ENCODE measurements at places on chromosomes 2 and 18.

DNA sequence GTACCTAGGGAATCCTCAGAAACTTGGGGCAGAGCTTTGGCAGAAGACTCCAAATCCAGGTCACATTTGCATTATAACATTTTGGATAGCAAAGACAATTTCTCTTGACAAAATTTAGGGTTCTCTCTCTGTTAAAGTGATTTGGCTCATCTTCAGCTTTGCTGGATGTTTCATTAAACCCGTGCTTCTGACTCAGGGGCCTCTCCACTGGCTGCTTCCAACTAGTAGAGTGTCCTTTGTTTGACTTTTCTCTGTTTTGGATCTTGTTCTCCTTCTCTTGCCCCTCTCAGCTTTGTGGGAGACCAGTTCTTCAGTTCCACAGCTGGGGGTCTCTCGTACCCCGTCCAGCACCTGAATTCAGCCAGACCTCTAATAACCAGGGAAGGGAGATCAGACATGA lies 145.6 kb downstream of the PLCL1 start:
- no peak for DNase-seq

DNA sequence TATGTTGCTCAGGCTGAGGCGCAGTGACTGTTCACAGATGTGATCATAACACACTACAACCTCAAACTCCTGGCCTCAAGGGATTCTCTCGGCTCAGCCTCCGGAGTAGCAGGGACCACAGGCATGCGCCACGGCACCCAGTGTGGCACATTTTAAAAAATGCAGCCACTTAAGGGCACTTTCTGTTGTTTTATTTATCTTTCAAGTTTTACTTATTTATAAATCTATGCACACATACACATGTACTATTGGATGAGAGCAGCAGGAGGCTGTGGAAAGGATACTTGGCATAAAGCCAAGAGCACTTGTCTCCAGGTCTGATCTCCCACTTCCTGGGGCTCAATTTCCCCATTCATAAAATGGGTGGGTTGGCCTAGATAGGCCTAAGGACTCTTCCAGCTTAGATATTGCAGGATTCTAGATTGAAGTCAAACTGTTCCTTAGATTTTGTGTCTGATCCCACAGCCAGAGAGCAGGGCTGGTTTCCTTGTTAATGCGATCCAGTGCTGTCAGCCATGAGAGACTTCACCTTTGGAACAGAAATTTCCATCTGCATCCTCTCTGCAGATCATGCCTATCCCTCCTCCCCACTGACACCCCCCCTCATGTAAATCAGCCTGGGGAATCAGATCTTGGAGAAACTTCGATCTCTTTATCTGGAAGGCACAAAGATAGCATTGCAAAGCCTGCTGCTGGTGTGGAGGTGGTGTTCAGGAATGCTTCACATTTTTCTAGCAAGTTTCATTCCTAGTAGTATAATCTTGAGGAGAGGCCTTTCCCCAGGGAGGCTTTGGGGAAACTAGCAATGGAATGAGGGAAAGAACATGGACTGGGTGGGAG lies 24.7 kb downstream of the PCBP1 start:
- DNase-seq = no peak

DNA sequence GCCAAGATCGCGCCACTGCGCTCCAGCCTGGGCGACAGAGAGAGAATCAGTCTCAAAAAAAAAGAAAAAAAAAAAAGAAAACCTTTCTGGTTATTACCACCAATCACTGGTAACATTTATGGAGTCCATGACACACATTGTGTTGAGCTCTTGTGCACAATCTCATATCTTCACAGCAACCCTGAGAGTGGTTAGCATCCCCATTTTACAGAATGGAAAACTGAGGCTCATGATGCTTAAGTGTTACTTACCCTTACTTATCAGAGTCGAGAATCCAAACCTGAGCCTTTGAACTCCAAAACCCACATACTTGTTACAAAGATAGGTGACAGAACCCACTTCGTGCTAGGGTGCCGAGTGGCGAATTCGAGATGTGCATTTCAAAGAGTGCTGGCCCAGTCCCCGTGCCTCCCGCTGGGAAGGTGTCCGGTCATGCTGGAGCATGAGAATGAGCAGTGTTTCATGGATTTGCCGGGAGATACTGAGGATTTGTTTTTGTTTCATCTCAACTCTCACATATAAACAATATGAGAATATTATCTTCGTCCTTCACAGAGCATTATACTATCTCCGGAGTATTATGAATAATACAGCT lies 50.9 kb downstream of the CYP27C1 start:
- no peak for DNase-seq

DNA sequence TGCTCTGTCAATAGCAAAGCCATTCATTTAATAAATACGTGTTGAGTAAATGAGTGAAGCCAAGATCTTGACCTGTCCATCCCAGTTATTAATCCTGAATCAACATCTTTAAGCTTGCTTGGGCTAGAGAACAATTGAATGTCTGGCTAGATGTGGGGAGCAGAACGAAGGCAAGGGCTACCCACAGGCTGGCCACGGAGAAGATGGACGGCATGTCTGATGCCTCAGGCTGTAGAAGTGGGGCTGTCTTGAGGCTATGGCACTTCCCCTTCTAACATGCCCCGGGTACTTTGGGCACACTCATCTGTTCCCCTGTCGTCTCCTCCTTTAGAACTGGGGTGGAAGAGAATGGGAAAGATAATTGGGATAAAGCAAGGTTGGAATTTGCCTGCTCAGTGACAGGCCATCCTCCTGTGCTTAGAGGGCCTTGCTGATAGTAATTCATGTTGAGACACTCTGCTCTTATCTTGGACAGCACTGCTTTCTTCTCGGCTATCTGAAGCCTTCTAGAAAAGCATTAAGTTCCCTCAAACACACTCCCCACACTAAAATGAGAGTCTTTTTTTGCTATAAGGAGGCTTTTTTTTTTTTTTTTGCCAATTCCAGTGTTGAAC lies 225.7 kb downstream of the MREG start:
- no peak for DNase-seq

DNA sequence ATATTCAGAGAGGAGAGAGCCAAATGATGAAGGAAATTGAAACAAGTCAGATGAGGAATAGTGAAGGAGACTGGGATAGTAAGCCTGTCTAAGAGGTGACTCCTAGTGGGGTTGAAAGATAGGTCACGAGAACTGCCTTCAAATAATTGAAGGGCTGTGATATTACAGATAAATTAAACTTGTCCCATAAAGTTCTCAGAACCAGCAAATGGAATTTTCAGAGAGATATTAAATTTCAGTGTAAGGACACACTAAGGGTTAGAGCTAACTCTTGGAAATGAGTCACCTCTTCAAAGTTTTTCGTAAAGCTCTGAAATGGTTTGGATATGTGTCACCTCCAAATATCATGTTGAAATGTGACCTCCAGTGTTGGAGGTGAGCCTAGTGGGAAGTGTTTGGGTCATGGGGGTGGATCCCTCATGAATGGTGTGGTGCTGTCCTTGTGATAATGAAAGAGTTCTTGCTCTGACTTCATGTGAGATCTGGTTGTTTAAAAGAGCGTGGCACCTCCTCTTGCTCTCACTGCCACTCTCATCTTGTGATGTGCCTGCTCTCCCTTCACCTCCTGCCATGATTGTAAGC lies 87.3 kb downstream of the BABAM2 start:
- DNase-seq = no peak

- DNase-seq = no peak
Measured at GRCh38 chr2:27988718-27989117, 98.2 kb downstream of the BABAM2 start.

DNA sequence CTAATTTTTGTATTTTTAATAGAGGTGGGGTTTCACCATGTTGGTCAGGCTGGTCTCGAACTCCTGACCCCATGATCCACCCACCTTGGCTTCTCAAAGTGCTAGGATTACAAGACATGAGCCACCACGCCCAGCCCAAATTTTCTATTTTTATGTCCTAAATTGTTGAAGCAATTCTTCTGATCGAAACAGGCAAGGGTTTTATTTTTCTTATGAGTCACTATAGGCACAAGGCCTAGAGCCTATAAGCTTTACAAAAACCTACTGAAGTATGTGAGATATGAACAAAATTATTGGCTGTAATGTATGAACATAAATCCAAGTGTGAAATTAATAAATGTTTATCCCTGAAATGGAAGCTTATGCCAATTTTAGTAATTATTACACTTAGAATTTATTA lies 464.2 kb upstream of the NRP2 start:
- DNase-seq = no peak

DNA sequence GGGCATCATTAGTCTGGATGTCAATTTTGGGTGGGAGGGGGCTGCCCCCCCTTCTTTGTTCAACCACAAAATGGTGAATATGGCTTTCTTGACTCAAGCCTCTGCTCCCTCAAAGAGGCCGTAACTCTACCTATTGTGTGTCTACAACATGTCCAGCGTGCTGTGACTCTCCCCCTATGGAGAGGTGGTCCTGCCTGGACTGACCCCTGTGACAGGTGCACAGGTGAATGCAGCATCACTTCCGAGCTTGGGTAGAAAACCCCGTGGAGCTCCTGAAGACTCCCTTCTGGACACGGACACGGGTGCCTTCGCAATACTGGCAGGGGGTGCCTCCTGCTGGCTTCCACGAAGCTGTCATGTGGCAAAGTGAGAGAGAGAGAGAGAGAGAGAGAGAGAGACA lies 397.8 kb downstream of the GALR1 start:
- DNase-seq = no peak

- no peak for DNase-seq
Measured at GRCh38 chr2:178553047-178553446, 72.8 kb downstream of the PLEKHA3 start.

DNA sequence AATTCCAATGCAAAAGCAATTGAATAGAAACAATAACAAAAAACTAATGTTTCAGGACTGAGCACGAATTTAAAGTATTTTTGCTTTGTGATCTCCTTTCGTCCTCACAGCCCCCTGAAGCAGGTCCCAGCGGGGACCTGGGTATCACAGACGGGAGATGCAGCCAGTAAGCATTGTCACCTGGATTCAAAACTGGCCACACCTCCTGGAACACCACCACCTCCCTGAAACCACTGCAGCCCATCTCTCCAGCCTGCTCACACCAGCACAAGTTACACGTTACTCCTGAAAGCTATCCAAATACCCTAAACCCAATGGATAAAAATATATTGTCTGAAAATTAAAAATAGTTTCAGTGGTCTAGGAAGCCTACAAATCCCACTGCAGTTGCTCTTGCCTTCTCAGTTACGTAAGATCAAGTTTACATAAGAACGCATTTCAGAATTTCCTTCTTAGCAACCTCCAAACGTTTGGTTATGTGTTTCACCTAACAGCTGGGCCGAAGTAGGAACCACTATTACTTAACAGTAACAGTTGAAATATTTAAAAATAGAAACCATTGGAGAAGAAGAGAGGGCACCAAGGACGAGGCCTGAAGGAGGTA lies 178.0 kb downstream of the HDAC4 start:
- no peak for DNase-seq

DNA sequence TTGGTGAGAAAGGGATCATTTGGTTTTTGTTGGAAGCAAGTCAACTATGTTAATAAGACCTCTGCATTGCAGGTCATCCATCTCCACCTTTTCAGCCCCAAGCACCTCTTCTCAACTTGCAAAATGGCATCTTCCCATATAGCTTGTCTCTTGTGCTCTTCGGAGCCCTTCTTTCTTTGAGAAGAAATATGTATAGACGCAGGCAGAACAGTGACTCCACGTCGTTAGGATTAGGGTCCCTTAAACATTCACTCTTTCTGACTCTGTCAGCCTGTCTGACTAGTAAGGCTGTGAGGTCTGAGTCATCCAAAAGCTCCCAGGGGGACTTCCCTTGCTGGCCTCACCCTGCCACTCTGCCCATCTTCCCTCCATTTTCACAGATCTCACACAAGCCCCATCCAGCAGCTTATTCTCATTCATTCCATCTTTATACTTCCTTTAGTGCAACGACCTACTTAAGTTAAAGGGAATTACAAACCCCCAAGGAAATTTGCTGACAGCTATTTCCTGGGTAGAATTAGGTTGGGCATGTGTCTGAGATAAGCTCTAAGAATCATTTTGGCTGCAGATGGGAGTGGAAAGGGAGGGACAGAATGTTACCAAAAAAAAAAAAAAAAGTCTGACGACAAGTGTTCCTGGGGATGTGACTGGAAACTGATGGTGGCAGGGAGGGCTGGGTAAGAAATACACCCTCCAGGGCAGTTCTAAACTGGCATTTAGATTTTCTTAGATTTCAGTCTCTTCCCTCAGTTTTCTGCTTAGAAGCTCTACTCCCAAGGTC lies 37.7 kb upstream of the MEX3C start:
- DNase-seq = no peak

- no peak for DNase-seq
Measured at GRCh38 chr18:12769136-12769535, 66.3 kb downstream of the PSMG2 start.

- DNase-seq = peak; percentile 65
Measured at GRCh38 chr2:9630117-9630735, 571 bp downstream of the YWHAQ start.

DNA sequence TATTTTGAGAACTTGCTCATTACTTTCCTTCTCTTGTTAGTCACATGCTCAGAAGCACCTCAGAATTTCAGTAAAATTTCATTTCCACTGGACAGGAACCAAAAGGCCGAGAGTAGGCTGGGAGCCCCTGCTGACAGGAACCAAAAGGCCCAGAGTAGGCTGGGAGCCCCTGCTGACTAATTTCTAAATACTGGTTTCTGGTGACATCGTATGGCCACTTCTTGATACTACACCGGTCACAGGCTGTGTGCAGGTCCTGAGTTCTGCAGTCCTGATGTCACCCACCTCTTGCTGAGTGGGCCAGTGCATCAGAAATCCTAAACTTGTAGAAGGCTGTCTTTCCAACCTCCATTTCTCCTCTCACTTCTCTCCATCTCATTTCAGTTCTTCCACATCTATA lies 17.7 kb upstream of the EN1 start:
- no peak for DNase-seq

DNA sequence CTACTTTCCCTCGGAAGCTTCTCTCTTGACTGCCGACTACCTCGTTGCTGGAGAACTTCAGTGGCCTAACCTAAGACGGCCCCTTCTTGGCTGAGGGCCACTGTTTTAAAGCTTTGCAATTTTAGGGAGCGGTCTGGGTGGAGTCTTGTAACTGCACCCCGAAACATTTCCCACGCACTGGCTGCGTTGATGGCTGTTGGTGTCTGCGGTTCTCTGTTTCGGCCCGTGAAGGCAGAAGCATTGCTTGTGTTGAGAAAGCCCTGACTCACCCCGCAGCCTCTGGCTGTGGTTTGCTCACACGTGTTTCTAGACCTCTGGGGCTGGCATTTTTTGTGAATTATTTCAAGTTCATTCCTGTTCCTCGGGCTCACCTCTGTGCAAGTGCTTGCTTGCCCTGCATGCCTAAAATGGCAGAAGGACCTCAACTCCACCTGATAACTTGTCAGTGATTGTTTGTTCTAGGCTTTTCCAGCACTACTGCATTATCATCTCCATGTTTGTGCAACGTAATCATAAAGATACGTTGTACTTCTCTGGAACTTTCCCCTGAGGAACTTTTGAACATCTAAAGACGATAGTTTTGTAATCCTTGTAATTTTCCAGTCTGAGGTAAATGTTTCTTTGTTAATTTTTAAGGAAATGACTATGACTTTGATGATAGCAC lies 94.2 kb upstream of the DLX2 start:
- DNase-seq = no peak

- DNase-seq = no peak
Measured at GRCh38 chr2:190927301-190927700, 46.7 kb downstream of the GLS start.

- DNase-seq = no peak
Measured at GRCh38 chr2:97011977-97012569, 25.7 kb upstream of the FAM178B start.

All from activated gamma-delta T cell (primary cell).